AG04450 (cell line): ENCODE measurements at places on chromosomes 7 and 10. TPM values are rescaled to one million over a fixed set of nuclear protein-coding genes. Genes with fewer than 3 reads are reported as not detected.
A peak's percentile ranks its signal among the peaks of the same experiment; 100 is the strongest.

DNA sequence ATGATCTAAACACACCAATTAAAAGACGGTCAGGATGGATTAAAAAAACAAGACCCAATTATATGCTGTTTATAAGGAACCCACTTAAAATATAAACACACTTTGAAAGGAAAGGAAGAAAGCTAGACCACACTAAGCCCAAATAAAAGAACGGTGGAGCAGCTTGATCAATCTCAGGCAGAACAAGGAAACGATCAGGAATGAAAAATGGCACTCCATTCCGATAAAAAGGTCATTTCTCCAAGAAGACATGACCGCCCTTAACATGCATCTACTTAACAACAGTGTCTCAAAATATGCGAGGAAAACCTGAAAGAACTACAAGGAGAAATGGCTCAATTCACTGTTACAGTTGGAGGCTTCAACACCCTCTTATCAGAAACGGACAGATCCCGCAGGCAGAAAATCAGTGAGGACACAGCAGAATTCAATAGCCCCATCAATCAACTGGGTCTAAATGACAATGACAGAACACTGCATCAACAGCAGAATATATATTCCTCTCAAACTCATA is 210.0 kb downstream of the MAD1L1 start:
- no peak for DNase-seq

DNA sequence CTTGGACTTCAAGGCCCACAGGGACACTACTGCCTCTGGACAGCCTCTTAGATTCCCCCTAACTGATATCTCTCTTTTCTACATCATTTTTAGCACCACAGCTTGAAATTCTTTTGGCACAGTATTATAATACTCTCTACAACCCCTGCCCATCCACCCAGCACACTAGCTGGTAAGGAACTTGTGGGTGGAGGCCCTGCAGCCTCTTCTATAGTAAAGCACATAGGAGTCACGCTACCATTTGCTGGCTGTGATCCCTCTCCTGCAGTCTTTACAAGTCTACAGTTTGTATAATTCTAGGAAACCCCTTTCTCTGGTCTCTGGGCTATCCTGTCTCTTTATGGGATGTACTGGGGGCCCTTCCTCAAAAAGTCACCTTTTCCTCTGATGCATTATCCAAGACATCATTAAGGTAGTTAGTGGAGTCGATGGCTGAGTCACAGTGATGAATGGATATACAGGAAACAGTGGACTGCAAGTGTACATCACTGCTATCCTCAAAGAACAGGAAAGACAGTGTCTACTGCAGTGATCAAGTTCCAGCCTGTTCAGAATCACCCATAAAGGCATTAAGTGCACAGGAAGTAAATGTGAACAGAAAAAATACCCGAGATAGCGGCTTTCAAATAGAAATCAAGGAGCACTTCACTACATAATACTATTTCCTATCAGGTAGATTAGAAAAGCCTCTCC is 54.4 kb downstream of the STK17A start:
- DNase-seq: no peak

Gene MYH16
- polyA plus RNA-seq: not detected in 2 replicates

- no peak for DNase-seq
Observed at GRCh38 chr10:51744235-51745000, 45.0 kb upstream of the CSTF2T start.

DNA sequence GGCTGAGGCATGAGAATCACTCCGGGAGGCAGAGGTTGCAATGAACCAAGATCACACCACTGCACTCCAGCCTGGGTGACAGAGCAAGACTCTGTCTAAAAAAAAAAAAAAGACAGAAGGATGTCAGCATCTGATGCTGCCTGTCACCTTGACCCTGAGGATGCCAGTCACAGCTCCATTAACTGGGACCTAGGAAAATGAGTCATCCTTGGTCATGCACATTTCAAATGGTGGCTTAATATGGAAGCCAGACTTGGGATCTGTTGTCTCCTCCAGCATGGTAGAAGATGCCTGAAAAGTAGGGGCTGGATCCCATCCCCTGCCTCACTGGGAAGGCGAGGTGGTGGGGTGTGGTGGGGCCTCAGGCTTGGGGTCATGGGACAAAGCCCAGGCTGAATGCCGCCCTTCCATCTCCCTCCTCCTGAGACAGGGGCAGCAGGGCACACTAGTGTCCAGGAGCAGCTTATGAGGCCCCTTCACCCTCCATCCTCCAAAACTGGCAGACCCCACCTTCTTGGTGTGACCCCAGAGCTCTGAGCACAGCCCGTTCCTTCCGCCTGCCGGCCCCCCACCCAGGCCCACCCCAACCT is 1.3 kb downstream of the NOS3 start:
- no peak for DNase-seq

- DNase-seq: no peak
Observed at GRCh38 chr7:135736586-135737305, 8.8 kb upstream of the SLC13A4 start.

GRCh38 chr7:7321681-7322080 is 139.3 kb downstream of the C1GALT1 start:
- DNase-seq: no peak

- peak; percentile 11 for DNase-seq
Observed at GRCh38 chr10:59839576-59839975, 66.8 kb downstream of the CCDC6 start.

GRCh38 chr7:4772306-4772705 is 3.1 kb upstream of the AP5Z1 start:
- no peak for DNase-seq

GRCh38 chr7:537911-538634 is 18.4 kb upstream of the PDGFA start:
- peak; percentile 63 for DNase-seq

Gene ENKUR
- polyA plus RNA-seq: 0.11 TPM in 1 of 2 replicates, not detected in the other

GRCh38 chr10:13930120-13930519 is 343.4 kb downstream of the PRPF18 start:
- DNase-seq: no peak

Gene SEMA3D
- 5.7 and 7.4 TPM in 2 replicates for polyA plus RNA-seq

Gene PODXL
- polyA plus RNA-seq: 0.79 and 0.92 TPM in 2 replicates

Gene NUTM2B
- polyA plus RNA-seq: 0.11 TPM in 1 of 2 replicates, not detected in the other

DNA sequence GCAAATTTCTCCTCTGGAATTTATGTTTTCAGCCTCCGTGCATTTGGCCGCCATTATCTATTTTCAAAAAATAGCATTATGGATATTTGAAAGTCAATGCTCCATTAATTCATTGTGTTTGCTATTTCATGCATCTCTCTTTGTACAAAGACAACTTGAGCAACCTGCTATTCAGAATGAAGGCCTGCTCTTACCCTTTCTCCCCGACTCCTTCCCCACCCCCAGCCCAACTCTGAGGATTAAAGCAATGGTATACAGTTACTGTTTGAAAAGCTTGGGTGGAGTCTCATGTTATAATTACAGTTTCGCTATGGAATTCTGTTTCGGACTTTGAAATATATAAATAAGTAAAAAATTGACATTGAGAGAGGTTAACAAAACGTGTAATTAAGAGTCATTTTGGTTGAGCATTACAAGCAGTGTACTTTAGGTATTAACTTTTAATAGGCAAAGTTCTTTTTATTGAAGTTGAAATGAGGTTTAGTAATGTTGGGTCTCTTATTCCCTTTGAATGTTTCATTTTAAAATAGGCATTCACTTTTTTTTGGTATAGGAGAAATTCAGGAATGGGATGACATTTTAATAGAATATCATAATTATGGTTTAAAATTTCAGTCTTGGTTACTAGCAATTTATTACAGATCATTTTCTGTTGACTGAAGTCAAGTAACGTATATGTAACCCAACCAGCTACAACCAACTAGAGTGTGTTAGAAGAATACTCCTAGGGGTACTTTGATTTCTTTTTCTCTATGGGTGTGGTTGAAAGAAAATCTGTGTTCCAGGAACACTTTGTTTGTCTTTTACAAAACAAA is 93.1 kb downstream of the ARID5B start:
- DNase-seq: no peak

Gene ERVW-1
- not detected in 2 replicates for polyA plus RNA-seq

GRCh38 chr10:24912215-24912614 is 40.2 kb downstream of the PRTFDC1 start:
- no peak for DNase-seq

- DNase-seq: no peak
Observed at GRCh38 chr7:106901828-106902441, 36.9 kb downstream of the PIK3CG start.

DNA sequence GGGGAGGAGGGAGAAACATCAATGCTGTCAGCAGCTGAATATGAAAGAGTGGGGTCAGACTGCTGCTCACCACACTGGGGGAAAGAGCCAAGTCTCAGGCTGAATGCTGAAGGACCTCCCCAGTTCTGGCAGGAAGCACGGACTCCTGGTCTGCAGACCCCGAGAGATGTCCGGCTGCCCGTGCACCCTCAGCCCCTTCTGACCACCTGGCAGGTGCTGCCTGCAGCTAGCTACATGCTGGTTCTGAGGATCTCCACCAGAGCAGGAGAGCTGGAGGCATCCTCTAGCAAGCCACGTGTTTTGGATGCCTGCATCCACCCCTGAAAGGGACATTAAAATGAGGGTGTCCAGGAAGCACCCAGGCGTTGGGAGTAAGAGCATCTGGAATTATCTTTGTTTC is 74.2 kb downstream of the HTR5A start:
- DNase-seq: no peak

DNA sequence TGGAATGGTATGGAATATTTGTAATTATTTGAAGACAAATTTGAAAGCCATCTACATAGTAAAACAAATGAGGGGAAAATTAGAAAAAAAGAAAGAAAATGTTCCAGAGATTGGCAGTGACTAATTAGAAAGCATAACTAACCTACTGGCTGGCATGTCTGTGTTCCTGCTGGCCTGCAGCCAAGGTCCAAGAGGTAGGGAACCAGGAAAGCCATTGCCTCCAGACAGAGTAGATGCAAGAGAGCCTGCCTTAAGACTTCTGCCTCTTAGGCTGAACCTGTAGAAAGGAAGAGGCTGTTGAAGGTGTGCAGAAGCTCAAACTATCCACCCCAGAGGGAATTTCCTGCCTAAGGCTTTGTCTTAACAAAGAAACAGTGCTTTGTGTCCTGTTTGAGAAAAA is 982.0 kb downstream of the SORCS1 start:
- no peak for DNase-seq

GRCh38 chr7:37657816-37658215 is 25.8 kb upstream of the GPR141 start:
- DNase-seq: no peak

DNA sequence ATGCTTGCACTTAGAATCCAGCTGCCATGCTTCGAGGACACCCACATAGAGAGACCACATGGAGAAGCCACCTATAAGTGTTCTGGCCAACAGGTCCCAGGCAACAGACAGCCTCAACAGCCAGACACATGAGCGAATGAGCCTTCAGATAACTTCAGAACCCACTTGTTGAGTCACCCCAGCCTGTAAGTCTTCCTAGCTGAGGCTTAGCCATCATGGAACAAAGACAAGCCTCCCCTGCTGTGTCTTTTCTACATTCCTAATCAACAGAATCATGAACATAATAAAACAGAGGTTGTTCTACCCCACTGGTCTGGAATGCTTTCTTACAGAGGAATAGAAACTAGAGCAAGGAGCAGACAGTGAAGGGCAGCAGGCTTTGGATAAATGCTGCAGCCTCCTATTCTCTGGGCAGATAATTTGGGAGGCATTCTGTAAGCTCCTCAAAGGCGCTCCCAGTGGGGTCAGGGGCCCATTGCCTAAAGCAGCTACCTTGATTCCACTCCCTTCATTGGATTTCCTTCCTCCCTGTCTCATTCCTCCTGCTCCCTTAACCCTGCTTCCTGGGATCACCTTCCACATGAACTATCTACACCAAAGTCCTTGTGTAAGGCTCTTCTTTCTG is 4.6 kb downstream of the TLL2 start:
- DNase-seq: no peak

- no peak for DNase-seq
Observed at GRCh38 chr10:17144757-17145156, 15.1 kb upstream of the CUBN start.

DNA sequence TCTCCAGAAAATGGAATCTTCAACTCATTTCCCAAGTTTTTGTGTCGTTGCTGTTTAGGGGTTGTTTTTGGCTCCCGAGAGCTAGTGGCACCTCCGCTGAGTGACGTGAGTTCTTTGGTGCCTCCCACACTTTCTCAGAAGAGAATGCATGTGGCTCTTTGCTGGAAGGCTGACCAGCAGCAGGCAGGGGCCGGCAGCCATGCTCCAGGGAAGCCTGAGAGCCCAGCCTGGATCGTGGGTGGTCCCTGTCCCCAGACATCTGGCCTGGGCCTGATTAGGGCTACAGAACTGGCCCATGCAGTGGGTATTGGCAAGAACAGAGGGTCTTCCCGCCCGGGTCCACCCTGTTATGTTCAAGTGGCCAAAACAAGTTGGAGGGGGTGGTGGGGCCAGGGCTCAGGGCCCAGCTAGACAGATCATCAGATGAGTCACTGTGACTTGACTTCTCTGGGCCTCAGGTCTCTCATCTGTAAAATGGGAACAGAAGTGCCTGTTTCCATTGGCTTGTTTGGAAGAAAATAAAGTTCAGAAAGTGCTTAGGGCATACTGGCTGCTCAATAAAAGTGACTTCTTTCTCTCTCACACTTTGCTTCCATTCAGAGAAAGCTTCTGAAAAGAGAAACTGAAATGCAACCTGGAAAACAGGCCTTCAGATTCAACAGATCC is 83.1 kb downstream of the STRA8 start:
- DNase-seq: no peak
